ENCODE measurements at places on chromosomes 4 and X.

GRCh38 chr4:11605597-11605996, 176.9 kb upstream of the HS3ST1 start:
- no peak for DNase-seq

GRCh38 chr4:184253072-184253420, 35.4 kb upstream of the ENPP6 start:
- no peak for DNase-seq

GRCh38 chr4:88107406-88108107, 50.9 kb downstream of the ABCG2 start:
- peak; percentile 99 for DNase-seq

GRCh38 chr4:915595-915994, 16.5 kb downstream of the GAK start:
- DNase-seq: no peak

- DNase-seq: peak; percentile 9
Measured at GRCh38 chr4:37762294-37762990, 64.0 kb upstream of the PGM2 start.

GRCh38 chrX:2538031-2538757, 37.4 kb upstream of the DHRSX start:
- DNase-seq: no peak

- DNase-seq: no peak
Measured at GRCh38 chrX:23854122-23854521, 53.6 kb downstream of the APOO start.

GRCh38 chrX:100625985-100626491, 10.6 kb downstream of the TSPAN6 start:
- DNase-seq: no peak

DNA sequence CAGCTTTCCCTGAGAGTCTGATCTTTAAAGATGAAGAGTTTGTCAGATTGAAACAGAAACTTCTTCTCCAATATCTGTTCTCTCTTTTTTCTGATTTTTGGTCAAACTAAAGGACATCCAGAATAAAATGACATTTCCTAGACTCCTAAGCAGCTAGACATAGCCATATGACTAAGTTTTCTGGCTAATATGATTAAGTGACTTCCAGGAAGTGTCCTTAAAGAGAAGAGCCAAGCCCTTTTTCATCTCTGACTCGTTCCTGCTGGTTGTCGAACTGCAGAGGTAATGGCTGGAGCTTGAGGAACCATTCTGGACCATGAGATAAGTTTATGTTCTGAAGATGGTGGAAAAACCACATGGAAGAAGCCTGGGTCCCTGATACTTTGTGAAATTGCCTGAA, 546.0 kb downstream of the BCOR start:
- no peak for DNase-seq

GRCh38 chr4:102319594-102319993, 25.7 kb downstream of the SLC39A8 start:
- DNase-seq: no peak

DNA sequence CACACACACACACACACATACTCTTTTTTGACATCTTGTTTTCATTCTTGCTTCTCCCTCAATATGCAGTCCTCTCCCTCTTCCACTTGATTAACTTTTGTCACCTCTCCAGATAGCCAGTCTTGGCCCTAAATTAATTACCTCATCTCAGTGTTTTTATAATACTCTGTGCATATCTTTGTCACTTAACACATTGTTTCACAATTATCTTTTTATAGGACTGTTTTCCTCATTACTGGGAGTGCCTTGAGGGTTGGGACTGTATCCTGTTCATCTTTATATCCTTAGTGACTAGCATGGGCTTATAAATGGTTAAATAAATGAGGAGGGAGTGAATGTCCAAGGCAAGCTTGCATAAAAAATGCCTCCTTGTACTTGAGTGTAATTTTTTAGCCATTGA, 33.1 kb downstream of the SYNPO2 start:
- DNase-seq: no peak

DNA sequence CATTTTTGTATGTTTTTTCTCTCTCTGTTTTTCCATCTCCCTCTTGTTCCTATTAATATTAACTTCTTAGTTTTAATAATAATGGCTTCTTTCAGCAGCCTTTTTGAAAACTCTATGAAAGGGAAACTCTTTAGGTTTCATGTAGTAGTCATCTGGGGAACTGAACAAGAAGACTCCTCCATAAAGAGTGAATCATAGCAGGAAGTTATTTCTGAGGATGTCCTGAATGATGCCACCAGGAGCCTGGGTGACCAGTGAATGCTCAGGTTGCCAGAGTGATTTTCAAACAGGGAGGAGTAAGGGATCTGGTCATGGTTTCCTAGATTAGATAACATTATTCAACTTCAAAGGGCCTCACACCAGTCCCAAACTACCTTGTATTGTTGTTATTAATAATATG, 212.8 kb upstream of the PDE5A start:
- DNase-seq: no peak

- no peak for DNase-seq
Measured at GRCh38 chr4:177386278-177386815, 55.9 kb downstream of the AGA start.

- no peak for DNase-seq
Measured at GRCh38 chr4:127309369-127310102, 323.2 kb upstream of the INTU start.

DNA sequence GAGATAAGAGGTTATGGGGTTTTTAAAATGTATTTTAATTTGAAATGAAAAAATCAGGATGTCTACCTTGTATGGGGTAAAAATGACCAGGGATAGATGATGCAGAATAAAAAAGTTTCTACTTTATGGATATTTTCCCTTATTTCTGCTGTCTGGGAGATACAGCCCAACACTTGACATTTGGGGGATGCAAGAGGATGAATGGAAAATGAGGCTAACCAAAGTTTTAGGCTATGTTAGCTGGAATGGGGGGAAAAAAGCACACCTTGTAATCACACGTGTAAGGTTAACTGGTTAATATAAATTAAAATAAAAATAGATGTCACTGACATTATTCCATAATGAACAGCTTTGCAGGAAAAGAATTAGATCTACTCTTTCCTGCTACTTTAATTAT, 1.1 kb downstream of the PRDM8 start:
- no peak for DNase-seq

DNA sequence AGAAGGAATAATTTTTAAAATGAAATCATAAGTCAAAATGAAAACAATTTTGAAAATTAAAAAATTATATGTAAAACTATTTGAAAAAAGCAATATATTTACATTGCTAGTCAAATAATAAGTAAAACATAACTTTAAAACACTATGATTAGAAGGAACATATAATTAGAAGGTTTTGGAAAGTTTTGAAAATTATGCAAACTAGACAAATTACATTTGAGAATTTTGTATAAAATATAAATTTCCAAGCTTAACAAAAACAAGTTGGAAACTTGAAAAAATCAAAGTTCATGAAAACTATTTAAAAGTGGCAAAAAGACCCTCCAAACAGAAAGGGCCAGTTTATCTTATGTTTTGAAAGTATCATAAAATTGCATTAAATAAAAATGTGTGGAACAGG, 67.6 kb upstream of the TLL1 start:
- DNase-seq: no peak

GRCh38 chr4:77127215-77127614, 29.8 kb upstream of the CCNG2 start:
- no peak for DNase-seq

DNA sequence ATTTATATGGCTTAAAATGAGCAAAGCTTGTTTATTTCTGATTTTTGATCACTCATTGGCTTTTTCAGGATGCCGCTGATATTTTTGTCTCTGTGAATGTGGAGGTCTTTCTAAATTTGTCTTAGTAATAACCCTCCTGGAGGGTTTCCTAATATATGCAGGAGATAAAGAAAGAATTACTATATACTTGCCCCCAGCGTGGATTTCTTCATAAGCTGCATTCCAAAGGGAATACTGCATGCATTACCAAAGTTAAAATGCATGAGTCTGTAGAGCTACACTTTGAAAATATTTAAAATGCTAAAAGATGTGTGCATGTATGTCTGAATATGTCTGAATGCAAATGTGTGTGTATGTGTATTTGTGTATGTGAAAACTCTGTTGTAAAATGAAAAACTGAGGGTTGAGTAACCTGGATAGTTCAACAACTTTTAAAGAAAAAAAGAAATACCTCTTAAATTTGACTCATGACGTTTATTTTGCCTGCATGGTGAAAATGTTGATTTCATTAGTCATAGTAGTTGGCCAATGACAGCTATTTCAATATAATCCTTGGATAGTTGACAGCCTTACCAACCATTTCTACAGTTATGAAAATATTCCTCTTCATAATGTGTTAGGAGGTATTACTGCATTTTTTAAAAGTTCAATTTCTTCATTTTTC, 113.2 kb upstream of the ZNF827 start:
- no peak for DNase-seq

DNA sequence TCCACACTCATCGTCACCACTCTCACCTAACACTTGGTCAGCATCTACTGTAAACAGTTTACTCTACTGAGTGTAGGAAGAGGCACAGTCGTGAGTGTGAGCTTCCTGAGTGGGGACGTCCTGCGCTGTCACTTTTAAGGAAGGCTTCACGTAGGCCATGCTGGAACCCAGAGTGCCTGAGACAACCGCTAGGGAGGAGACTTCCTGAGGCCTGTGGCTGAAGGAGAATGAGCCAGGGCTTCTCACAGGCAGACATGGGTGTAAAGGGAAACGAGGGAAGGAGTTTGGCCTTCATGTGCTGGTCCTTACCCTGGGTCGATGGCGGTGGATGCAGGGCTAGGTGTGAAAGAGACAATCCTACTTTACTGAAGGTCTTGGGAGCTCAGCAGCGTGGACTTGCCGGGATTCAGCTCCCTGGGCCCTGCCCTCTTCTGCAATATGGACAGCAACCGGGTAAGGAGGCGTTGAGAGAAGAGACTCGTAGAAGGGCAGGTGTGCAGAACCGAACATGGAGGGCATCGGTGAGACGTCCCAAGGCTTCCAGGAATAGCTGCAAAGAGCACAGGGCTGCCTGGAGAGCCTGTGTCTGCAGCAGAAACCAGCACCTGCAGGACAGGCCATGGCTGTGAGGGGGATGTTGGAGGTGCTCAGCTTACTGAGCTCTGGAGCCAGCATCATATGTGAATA, 48.7 kb upstream of the TLR3 start:
- no peak for DNase-seq

- no peak for DNase-seq
Measured at GRCh38 chrX:12825801-12826200, 34.6 kb downstream of the PRPS2 start.

GRCh38 chr4:152264106-152264505, 271.8 kb downstream of the FBXW7 start:
- DNase-seq: no peak

DNA sequence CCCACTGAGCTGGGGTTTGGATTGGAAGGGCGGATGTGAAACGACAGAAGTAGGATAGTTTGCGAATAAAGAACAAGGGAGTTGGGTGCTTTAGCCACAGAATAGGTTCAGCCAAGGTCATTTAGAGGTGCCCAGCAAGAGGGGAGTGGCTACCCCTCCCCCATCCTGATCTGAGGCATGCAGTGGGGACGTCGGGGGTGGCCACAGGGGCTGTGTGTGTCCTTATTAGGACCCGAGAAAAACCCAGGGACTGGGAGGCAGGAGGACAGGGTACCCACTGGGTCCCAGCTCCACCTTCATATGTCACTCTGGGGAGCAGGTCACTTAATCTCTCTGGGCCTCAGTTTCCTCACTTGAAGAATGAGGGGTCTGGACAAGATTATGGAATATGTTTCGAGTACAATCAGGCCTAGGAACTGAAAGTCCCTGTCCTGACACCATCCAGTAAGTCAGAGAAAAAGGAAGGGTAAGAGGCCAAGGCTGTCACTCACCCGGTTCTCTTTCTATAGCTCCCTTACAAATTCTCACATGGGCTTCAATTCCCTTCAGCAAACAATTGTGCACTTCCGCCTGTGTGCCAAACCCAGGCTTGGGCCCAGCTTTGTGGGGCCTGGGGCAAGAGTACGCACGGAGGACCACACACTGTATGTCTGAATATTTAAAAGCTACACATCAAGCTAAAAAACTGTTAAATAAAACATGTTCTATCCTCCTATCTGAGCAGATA, 4.2 kb upstream of the NYX start:
- no peak for DNase-seq

DNA sequence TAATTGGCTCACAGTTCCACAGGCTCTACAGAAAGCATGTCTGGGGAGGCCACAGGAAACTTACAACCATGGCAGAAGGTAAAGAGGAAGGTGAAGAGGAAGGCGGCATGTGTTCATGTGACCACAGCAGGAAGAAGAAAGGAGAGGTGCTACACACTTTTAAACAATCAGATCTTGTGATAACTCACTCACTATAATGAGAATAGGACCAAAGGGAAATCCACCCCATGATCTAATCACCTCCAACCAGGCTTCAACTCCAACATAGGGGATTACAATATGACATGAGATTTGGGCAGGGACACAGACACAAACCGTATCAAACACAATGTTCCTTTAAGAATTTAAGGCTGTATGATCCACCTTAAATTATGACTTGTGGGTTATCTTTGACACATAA, 10.5 kb upstream of the PGM2 start:
- DNase-seq: no peak

DNA sequence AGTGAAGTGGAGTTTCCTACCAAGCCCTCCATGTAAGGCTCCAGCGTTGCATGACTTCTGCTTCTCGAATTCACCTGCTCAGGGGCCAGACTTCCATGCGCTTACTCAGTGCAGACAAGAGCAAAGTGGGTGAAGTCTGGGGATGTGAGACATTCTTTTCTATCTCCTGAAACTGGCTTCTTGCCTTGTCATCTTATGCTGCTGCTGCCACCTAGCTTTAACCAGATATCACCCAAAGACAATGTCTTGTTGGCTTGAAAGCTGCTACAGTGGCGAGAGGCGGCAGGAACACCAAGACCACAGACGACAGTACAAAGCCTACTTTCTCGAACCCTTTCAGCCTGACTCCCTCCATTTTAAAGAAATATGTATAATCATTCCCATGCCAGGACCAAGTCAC, 103.6 kb upstream of the ADGRG2 start:
- DNase-seq: no peak

GRCh38 chr4:166896254-166896653, 338.0 kb downstream of the SPOCK3 start:
- DNase-seq: no peak

- DNase-seq: no peak
Measured at GRCh38 chrX:23821847-23822246, 38.9 kb downstream of the SAT1 start.

DNA sequence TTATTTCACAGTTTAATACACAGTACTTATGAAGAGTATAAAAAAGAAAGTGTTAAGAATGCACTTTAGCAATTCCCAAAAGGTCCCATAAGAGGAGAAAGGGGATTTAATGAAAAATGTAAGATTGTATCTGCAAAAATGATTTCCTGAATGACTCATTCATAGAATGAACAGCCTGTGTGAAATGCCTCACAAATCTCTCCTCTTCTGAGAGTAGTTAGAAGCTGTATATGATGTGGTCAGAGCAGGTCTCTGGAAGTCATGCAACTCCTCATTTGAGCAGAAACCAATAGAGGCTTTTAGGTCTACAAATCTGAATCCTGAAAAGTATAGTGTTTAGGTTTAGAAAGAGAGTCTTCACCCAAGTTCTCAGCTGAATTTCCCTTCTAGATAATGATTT, 381.3 kb upstream of the INTU start:
- DNase-seq: no peak

- no peak for DNase-seq
Measured at GRCh38 chr4:20889901-20890300, 189.6 kb downstream of the PACRGL start.

GRCh38 chr4:121656269-121656641, 40.5 kb downstream of the ANXA5 start:
- DNase-seq: peak; percentile 50

- DNase-seq: no peak
Measured at GRCh38 chr4:176354884-176355283, 35.1 kb downstream of the SPCS3 start.
